ENCODE measurements at places on chromosomes 1 and 21.

- no peak for DNase-seq
Measured at GRCh38 chr1:165134431-165134830, 222.1 kb downstream of the LMX1A start.

DNA sequence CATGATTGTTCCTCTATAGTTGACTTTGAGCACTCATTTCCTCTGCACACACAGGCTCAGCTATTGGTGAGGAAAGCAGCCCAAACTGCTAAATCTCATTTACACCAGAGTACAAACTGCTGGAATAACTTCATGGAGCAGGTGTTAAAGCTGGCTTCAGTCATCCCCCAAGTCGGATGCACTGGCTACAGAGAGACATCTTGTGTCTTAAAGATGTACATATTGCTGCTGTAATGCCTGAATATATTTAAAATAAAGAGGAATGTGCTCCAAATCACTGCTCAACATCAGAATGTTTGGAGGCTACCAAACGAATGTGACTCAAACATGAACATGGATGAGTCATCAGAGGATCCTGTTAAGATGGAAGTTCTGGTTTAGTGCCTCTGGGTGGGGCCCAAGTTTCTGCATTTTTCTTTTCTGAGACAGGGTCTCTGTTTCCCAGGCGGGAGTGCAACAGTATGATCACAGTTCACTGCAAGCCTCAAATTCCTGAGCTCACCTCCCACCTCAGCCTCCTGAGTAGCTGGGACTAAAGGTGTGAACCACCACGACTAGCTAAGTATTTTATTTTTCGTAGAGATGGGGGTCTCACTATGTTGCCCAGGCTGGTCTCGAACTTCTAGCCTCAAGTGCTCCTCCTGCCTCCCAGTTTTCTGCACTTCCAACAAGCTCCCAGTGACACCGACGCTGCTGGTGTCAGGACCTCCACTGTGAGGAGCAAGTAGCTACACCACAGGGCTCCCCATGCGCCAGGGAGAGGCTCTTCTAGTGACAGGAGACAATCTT, 79.0 kb upstream of the KRTAP19-8 start:
- DNase-seq, result no peak

DNA sequence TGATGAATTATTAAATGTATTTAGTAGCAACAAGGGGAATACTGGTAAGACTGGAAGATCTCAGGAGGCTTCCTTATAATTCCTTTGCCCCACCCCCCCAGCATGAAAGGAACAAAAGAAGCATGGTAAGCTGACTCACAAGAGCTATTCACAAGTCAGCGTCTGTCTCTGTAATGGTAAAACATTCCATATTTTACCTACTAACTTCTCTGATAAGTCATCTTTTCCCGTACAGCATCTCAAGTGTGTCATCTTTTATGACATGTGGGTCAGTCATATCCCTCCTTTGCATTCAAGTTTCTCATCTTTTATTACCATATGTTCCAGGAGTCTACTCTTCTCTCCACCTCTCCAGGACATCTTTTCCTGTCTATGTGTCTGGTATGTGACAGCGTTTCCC, 241.3 kb downstream of the PLA2G4A start:
- no peak for DNase-seq

DNA sequence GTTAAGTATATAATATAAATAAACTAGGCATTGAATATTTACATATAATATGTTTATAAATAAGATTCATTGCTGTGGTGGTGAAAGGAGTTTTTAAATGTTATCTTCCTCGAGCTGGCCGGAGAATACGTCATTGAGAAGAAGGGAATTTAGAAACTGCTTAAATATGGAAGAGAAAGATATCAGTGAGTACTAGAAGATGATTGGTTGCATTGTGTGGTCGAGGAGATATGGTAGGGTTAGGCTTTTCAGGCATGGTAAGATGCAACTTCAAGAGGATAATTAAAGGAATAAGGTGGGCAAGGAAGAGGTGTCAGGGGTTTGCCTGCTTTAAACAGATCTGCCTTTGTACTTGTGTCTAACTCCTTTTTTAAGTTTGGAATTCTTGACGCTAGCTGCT, 73.5 kb downstream of the RPS6KC1 start:
- no peak for DNase-seq

GRCh38 chr1:92211166-92211565, 6.5 kb upstream of the C1orf146 start:
- DNase-seq, result no peak

GRCh38 chr1:30447701-30448100, 275.7 kb downstream of the MATN1 start:
- DNase-seq, result no peak

- DNase-seq, result no peak
Measured at GRCh38 chr21:41680444-41681347, 86.2 kb downstream of the RIPK4 start.

- no peak for DNase-seq
Measured at GRCh38 chr1:221343607-221344006, 398.3 kb downstream of the DUSP10 start.
